ENCODE measurements at places on chromosomes 4 and X.

GRCh38 chrX:131821945-131822622 lies 201.0 kb upstream of the STK26 start:
- DNase-seq, result no peak

DNA sequence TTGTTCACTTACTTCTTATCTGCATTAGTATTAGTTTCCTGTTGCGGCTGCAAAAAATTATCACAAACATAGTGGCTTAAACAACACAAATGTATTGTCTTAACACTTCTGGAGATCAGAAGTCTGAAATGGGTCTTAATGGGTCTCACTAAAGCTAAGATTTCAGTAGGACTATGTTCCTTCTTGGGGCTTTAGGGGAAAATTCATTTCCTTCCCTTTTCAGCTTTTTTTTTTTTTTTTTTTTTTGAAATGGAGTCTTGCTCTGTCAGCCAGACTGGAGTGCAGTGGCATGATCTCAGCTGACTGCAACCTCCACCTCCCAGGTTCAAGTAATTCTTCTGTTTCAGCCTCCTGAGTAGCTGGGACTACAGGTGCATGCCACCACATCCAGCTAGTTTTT lies 78.1 kb upstream of the KLF3 start:
- DNase-seq, result no peak

- DNase-seq, result no peak
Observed at GRCh38 chrX:7515681-7516413, 327.1 kb upstream of the VCX start.

GRCh38 chrX:115896362-115896761 lies 274.2 kb upstream of the AGTR2 start:
- no peak for DNase-seq

GRCh38 chr4:15066140-15066539 lies 63.9 kb downstream of the CPEB2 start:
- no peak for DNase-seq
